ENCODE measurements at places on chromosomes 6 and 20.

DNA sequence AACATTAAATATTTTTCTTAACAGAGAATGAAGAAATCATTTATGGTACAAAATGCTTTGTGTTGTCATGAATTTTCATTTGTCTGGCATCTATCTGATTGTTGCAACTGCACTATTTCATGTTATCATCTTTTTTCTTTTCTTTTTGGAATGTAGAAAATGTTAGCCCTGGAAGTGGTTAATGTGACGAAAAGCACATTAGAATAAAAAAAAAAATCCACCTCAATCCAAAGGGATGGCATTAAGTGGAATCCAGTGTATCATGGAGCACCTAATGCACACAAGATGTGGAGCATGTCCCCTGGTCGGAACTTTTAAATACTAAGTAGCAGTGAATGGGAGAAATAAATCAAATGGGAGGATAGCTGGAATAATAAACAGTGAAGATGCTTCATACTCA, 172.9 kb upstream of the MCHR2 start:
- DNase-seq, result no peak

- no peak for DNase-seq
Measured at GRCh38 chr6:20861481-20861880, 327.2 kb downstream of the CDKAL1 start.

DNA sequence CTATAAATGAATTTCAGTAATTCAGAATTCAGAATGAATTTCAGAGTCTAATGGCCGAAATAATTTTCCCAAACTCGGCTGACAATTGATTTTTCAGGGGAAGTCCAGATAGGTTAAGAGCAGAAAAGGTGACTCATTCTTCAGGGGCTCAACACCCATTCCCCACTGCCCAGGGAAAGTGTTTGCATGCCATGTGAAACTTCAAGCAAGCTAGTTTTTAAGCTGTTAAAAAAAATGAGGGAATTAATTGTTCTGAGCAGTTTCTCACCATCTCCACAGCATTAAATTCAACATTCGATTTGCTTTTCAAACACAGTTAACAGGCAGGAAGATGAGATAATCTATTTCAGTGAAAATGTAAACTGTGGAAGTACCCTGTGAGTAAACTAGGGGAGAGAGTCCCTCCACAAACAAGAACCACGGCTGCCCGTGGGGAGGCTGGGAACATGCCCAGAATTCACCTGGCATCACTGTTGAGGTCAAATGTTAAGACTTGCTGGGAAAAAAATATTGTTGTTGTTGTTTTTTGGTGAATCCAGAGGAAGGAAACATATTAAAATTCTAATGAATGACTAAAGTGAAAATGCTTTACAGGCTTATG, 650.8 kb upstream of the AGPAT4 start:
- no peak for DNase-seq

DNA sequence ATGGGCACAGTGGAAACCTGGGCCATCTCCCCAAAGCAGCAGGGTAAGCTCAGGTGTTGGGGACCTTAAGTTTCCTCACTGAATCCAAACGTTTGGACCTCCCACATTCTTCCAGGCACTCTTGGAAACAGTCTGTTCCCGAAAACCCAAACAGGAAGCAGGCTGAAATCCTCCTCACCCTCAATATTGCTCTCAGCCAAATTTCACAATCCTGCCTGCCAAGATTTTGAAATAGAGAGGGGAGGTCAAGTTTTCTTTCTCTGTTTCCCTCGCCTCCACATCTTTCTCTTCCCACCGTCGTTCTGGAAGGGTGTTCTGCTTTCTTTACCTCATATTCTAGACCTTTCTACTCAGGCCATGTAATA, 392.0 kb upstream of the SASH1 start:
- DNase-seq, result no peak

GRCh38 chr20:47720636-47721427, 64.4 kb downstream of the SULF2 start:
- no peak for DNase-seq

DNA sequence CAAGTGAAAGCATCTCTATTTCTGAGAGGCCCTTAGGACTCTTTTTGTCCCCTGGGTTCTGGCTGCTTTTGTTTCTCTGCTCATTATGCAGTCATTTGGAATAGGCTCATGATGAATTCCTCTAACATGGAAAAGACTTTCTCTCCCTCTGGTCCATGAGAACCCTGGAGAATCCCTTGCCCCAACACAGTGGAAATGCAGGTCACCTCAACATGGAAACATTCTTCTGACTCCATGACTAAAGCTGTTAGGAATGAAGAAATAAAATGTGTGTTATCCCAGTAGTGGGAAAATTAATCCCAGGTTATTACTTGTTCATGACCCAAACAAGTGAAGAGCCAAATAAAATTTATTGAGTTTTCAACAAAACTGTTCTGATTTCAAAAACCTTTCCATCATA, 458.6 kb downstream of the EPM2A start:
- DNase-seq, result no peak

DNA sequence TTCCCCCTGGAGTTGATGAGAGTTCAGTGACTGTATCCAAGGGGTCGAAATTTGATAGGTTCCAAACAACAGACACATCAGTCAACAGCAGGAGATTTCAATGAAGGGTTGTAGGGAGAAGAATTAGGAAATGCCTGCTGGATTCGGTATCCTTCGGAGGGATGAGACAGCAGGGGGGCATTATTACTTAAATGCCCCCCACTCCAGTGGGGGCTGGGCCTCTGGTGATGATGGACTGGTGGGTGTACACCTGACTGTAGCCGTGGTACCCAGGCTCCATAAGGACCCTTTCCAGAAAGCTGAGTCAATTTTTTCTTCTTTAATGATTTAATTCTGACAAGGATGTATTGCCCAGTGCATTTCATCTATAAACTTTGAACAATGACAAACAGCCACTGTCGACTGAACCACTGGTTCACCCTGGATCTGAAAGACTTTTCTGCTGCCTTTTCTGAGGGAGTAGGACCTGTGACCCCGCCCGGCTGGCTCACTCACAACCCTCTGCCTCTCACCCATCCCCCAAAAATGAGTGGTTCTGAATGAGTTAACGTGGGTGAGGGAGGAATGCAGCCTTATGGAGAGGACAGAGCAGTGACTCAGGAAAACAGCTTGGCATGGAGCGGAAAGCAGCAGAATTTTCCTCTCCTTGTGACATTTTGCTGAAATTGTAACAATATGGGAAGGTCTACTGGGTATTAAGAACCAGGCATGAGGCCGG, 41.0 kb downstream of the ZMYND8 start:
- no peak for DNase-seq

- DNase-seq, result peak; percentile 9
Measured at GRCh38 chr6:5995949-5996713, 10.6 kb downstream of the NRN1 start.

GRCh38 chr20:42572320-42573016, 617.2 kb downstream of the PTPRT start:
- no peak for DNase-seq

DNA sequence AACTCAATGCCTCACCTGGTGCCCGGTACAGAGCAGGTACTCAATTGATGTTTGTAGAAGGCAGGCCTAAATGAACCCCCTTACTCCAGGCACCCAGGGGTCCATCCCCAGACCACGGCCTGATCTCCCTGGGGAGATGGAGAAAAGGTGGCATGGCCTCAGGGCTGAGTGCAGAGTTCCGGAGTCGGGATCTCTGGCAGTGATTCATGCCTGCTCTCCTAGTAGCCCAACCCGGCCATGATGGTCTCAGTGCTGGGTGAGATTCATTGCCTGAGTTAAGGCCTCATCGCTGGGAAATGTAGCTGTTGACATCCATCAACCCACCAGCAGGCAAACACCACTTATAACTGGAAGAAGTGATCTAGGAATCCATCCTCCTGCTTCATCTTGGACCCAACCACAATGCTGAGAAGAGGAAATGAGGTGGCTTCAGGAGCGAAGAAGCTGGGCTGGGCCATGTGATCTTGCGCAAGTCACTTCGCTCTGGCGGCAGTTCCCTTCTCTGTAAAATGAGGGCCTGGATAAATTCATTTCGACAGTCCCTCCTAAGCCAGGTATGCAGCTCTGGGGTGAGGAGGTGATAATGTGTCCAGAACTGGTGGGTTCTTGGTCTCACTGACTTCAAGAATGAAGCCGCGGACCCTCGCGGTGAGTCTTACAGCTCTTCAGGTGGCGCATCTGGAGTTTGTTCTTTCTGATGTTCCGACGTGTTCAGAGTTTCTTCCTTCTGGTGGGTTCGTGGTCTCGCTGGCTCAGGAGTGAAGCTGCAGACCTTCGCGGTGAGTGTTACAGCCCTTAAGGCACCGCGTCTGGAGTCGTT, 24.7 kb downstream of the ETV7 start:
- DNase-seq, result no peak

DNA sequence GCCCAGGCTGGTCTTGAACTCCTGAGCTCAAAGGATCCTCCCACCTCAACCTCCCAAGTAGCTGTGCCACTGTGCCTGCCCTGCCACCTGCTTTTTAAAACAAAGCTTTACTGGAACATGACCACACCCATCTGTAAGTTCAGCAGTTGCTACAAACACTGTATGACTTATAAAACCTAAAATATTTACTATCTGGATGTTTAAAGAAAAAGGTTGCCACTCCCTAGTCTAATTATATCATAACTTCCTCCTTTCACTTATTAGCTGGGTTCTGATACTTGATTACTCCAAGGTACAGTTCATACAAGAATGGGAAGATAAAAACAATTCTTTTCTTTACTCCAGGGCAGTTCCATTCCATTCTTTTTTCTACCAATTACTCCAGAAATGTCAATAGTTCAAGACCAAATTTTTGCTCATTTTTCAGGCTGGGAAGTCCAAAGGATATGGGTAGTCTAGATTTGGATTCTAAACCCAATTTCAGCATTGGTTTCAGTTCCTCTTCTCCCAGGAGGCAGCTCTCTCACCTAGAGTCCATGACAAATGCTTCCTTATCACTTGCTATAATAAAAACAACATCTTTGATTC, 63.1 kb downstream of the SEC63 start:
- DNase-seq, result no peak

- DNase-seq, result no peak
Measured at GRCh38 chr6:16334671-16335070, 96.3 kb downstream of the GMPR start.

DNA sequence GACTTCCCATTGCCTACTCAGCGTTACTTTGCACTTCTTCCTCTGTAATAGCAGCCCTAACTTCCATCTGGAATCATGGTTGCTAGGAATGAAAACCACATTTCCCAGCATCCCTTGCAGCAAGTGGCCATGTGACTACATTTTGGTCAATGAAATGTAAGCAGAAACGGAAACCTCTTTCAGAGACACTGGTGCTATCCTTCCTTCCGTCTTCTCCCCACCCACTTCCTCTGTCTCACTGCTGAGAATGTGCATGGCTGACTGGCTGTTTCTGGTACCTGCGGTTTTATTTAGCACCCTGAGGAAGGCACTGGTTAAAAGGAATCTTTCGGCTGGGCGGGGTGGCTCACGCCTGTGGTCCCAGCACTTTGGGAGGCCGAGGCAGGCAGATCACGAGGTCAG, 107.4 kb downstream of the SCML4 start:
- peak; percentile 79 for DNase-seq

DNA sequence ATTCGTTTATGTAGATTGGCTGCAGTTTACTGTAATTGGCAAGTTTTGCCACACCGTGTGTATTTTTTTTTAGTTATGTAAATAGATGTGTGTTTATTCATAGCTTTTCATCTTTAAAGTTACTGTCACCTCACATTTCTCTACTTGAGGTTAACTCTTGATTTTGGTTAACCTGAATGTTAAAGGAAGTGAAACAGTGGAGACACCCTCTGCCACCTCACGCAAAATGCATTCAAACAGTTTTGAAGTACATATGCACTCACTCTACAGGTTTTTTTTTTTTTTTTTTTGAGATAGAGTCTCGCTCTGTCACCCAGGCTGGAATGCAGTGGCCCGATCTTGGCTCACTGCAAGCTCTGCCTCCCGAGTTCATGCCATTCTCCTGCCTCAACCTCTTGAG, 17.7 kb downstream of the OR2A4 start:
- no peak for DNase-seq

GRCh38 chr6:53858913-53859312, 64.1 kb downstream of the LRRC1 start:
- DNase-seq, result no peak

DNA sequence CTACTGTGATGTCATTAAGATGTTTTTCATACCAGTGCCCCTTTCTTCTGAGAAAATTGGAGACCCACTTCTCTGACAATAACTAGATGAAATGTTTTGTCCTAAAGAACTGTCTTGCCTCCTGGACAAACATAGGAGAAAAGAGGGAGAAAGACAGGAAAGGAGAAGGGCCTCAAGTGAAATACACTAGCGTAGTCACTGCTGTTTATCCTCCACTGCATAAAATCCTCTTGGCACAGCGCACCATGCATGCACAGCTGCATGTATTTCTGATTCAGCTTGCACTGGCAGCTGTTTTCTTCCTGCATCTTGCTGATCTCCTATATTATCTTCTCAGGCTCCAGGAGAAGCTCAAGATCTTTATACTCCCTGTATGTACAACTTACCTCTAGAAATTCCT, 158.0 kb upstream of the BMP5 start:
- DNase-seq, result no peak

DNA sequence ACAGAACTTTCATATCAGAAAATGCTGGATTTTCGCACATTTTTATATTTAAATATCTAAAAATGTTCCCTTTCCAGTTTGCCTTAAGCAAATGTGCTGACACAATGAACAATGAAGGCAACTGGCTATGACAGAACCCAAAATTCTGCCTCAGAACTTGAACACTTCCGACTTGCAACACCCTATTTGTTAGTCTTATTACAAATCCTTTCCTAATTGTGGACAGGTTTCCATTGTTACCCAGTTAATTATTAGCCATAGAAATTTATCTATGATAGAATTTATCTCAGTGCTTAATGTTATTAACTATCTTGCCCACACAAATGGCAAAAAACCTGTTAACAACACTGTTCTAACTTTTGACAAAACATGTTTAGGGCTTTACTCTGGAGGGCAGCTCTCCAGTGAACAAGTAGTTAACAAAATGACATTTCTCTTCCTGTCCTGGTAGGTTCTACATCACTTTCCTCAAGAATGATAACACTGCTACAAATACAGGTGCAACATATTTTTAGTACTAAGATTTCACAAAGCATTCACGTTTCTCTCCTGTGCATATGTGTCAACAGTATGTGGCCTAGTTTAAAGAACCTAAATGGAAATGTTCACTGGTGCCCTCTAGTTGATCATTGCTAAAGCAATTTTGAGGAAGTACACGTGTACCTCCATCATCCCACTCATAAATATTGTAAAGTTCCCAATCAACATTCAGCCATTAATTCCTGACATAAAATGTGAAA, 58.4 kb downstream of the HIVEP2 start:
- DNase-seq, result no peak

GRCh38 chr6:30391240-30391639, 46.3 kb downstream of the RPP21 start:
- no peak for DNase-seq

- no peak for DNase-seq
Measured at GRCh38 chr20:25318471-25319240, 70.8 kb downstream of the PYGB start.

DNA sequence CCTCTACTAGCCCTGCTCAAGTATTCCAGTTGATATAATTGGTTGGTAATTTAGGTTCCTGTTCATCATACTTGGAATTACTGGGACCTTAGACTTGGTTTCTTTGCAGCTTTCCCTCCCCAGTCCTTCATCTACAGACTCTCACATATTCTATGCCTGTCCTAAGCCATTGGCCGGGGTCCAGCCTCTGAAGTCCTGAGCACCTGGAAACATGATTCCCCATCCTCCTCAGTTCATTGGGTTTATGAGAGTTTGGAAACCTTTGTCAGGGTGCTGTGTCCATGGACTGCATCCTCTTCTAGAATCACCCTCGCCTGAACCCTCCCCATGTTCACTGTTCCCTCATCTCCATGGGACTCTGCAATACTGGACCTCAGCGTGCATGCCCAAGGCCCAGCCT, 8.8 kb downstream of the GSTA2 start:
- no peak for DNase-seq

- DNase-seq, result peak; percentile 32
Measured at GRCh38 chr20:17525650-17526049, 5.5 kb downstream of the BFSP1 start.
